ENCODE measurements at places on chromosomes 11 and 22. TPM values are rescaled to one million over a fixed set of nuclear protein-coding genes. Genes with fewer than 3 reads are reported as not detected.

The ZBTB16 gene
- not detected for total RNA-seq

The SPI1 gene
- total RNA-seq, result not detected

The FREY1 gene
- 0.14 TPM for total RNA-seq

The OR52H1 gene
- not detected for total RNA-seq

The CALCA gene
- not detected for total RNA-seq

The SMTNL1 gene
- total RNA-seq, result not detected

The GCAT gene
- 17.5 TPM for total RNA-seq

The MUC5AC gene
- total RNA-seq, result not detected

The NKAPD1 gene
- total RNA-seq, result 19.0 TPM

The ARHGAP32 gene
- total RNA-seq, result 11.2 TPM

The DPAGT1 gene
- 49.3 TPM for total RNA-seq

The DLG2 gene
- 0.21 TPM for total RNA-seq

The ANO1 gene
- 71.4 TPM for total RNA-seq
